Stimulated activated CD4-positive, alpha-beta T cell treated with anti-CD3 and anti-CD28 coated beads, Interleukin-1b, Interleukin-23, amount 100 ng/mL, for 1 hour (primary cell): ENCODE measurements at places on chromosomes 16 and 17.

DNA sequence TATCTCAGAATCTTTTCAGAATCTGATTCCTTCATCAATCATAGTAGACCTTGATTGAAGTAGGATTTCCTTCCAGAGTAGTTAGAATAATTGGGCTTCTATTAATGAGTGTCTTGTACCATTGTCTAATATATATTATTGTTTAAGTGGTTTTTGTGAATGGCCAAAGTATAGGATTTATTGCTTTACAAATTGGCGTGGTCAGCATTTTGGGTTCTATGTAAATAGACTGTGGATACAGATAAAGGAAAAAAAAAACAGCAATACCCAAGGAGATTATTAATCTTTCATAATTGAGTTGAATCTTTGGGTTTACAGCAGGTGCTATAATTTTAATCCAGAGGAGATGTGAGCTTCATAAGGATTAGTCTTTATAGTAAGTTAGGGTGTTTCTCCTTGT is 64.3 kb downstream of the AP2B1 start:
- DNase-seq = no peak

DNA sequence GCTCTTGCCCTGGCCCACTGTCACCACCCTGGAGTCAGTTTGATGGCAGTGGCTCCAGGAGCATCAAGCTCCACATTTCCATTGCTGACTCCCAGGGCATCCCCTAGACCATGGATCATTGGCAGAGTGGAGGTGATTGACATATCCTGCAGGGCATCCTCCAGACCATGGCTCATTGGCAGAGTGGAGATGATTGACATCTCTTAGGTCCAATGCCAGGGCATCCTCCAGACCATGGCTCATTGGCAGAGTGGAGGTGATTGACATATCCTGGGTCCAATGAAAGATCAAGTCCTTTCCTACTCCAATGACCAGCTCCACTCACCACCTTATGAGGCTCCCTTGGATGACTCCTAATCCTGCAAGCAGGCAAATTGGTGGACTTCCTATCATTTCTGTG is 174.3 kb upstream of the NLRP1 start:
- DNase-seq = no peak

- DNase-seq = no peak
Measured at GRCh38 chr17:68456339-68457167, 743 bp downstream of the WIPI1 start.

- no peak for DNase-seq
Measured at GRCh38 chr17:65750631-65751115, 189.2 kb upstream of the AXIN2 start.

GRCh38 chr17:6943406-6943805 is 52.4 kb upstream of the ALOX12 start:
- no peak for DNase-seq

DNA sequence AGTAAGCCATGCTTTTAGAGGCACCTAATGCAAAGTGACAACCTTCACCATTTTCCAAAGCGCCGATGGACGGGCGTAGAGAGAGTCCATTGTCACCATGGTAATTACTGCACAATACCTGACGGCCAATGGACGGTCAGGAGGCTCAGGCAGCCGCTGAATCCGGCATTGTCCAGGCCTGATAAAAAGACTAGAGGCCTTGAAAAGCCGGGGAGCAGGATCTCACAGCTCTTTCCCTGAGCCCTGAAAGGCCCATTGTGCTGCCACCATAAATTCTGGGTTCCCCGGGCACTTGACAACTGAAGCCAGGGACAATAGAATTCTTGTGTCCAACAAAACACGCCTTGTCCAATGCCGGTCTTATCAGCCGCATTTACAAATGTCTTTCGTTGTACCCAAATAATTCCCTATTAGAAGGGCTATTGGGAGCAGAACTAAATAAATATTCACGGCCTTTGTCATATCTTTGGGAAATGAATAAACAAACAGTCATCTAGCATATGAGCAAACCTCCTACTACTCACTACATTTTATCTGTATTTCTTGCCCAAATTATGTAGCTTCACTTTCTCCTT is 62.4 kb downstream of the CDH11 start:
- no peak for DNase-seq

DNA sequence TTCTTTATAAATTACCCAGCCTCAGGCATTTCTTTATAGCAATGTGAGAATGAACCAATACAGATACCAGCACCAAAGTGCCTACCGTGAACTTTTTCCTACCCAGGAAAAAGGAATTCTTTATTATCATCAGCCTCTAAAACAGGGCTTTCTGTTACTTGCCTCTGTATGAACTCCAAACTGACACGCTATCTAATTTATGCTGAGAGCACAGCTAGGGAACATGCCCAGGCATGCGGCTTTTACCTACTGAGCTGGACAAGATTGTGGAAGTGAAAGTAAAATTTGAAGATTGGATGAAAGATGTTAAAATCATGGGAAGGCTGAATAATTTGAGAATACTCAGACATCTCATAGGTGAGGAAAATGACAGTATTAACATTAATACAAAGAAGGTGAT is 24.4 kb upstream of the ADCY9 start:
- no peak for DNase-seq
